ENCODE measurements at places on chromosomes 2 and 18.
A peak's percentile ranks its signal among the peaks of the same experiment; 100 is the strongest.

DNA sequence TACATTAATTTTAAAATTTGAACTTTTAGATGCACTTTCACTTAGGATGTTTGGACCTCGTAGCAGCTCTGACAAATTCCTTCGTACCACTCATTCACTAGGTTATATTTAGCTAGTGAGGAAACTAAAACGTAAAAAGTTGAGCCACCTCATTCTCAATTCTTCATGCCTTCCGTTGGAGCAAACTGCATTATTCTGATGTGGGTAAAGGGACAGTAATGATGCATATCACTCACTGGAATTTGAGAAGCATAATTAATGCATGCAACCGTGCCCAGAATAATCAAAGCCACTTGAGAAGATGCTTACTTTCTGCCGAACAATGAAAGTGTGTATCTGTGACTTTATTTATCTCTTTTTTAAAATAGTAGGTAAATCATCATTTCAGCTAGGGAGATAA is 2.2 kb downstream of the CNOT9 start:
- DNase-seq = no peak

DNA sequence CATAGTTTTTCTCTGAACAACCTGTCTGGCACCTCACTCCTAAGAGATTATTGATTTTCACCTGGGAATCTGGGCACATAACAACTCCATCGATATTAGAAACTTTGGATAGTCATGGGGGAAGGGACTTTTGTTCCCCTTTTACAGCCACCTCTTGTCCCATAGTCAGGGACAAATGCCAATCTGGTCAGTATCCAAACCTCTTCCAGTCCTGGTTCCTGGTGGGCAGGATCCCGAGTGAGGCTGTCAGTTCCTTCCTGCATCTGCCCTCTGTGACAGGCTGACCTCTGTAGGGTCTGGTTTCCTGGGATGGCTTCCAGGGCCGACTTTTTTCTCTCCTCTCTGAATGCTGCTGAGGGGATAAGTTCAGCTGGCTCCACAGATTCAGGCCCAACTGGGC is 11.0 kb downstream of the KIF5C start:
- no peak for DNase-seq

DNA sequence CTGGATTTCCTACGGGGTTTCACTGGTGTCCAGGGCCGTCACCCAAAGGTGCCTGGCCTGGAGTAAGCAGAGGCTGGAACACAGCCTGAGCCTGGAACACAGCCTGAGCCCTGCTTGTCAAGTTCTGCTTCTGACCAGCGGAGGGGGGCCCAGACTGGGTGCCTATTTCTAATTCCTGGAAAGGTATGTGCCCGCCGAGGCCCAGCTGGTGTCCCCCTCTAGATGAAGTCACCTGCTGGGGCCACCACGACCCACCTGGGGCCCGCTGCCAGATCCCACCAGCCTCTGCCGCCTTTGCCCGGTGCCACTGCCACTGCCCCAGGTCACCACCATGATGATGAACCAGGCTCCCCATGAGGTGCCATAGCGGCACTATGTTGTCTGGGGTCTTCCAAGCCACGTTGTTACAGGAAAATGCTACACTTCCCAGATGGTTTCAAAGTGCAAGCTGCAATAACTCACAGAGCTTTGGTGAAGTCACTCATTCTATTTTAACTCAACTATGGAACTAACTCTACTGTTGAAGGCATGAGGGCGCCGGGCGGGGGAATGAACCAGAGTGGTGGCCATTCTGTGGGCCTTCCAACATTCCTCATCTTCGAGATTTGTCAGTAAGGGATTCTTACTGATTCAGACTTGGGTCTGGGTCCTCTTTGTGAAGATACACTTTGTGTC is 40.9 kb upstream of the LAPTM4A start:
- DNase-seq = no peak

GRCh38 chr2:97714950-97715652 is 1.7 kb downstream of the ZAP70 start:
- DNase-seq = no peak

DNA sequence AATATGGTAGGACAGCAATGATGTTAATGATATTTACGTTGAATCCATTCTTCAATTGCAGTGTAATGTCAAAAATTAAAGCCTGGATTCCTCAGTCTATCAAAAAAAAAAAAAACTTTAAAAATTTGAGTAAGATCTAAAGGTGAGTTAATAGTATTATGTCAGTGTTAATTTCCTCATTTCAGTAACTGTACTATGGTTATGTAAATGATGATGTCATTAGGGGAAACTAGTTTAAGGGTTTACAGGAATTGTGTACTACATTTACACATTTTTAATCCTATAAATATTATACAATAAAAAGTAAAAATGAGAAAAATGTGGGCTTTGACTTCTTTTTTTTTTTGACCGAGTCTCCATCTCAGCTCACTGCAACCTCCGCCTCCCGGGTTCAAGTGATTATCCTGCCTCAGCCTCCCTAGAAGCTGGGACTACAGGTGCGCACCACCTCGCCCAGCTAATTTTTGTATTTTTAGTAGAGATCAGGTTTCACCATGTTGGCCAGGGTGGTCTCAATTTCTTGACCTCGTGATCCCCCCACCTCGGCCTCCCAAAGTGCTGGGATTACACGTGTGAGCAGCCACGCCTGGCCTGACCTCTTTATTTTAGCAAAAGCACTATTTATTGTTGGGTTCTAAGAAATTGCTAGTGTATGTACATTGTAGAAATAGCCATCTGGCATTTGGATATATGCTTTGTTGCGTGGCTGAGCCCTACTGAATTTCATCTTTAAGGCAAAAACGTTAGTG is 106.5 kb downstream of the XIRP2 start:
- no peak for DNase-seq

DNA sequence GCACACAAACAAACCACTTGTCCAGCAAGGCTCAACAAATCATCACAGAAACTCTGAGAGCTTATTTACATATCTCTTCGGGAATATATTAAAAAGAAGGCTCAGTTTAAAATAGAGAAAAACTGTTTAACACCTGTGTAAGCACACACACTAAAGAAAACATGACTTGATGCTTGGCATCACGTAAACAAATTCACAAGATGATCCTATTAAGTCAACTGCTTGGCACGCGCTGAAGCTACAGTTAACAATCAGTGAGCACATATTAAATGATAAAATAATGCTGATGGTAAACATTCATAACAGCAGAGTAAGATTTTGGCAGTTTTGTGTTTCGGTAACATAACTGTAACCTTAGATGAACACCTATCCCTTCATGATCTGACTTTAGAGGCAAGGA is 4.3 kb upstream of the HES6 start:
- no peak for DNase-seq

DNA sequence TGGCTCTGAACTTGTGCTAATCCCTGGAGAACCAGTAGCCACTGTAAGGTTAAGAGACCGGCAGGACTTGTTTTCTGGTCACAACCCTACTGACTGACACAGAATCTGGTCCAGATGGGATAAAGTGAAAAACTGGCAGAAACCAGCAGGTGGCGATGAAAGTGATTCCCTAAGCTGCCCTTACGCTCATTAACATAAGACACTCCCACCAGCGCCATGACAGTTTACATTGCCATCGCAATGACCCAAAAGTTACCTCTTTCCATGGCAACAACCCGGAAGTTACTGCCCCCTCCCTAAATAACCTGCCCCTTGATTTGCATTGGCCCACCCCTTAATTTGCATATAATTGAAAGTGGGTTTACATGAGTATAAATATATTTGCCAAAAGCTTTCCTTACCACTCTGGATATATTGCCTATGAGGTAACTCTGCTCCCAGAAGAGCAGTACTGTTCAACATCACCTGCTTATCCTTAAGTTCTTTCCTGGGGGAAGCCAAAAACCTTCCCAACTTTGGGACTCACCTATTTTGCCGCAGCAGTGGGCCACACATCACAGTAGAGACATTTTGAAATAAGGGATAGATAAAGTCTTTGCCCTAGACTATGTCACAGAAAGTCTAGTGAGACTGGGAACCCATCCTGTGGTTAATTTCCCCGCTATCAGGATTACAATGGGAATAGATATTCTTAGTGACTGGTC is 35.8 kb upstream of the AFF3 start:
- peak; percentile 69 for DNase-seq

- no peak for DNase-seq
These were observed 471.6 kb downstream of the DLGAP1 start for GRCh38 chr18:3983351-3983969.

DNA sequence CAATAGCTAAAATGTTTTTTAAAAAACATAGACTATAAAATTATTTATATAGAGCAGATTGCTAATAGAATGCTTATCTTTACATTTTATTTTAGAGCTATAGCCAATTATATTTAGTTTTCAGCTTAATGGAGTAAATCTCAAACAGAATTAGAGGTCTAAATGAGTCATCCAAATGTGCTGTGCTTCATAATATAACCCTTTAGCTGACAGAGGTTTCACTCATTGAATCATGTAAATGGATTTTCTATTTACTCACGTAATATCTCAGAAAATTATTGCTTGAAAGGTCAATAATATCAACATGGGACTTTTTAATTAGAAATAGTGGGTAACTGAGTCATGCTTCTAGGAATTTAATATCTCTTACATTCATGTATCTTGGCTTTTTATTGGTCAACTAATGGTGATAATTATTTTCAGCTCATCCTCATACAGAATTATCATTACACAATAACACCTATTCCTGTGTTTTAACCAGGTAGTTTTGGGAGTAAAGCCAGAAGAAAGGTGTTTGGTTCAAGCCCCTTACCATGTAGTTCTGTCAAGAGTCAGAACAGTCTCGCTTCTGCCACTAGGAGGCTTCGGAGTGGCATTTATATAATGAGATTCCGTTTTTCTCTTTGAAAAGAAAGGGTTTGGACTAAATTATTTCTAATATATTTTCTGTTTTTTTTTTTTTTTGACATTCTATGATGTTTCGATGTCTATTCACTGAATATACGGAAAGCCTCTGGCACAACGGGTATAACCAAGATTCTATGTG is 217.6 kb downstream of the CDH7 start:
- no peak for DNase-seq
